Fibroblast of mammary gland (primary cell): ENCODE measurements at places on chromosomes 5 and 9.

GRCh38 chr5:177531209-177531940 is 14.6 kb upstream of the DDX41 start:
- no peak for DNase-seq

- no peak for DNase-seq
These were observed 52.3 kb upstream of the ICE1 start for GRCh38 chr5:5370059-5370774.

GRCh38 chr5:88304356-88304755 is 35.7 kb upstream of the TMEM161B start:
- DNase-seq, result no peak

- no peak for DNase-seq
These were observed 4.3 kb downstream of the SHC3 start for GRCh38 chr9:89174291-89174690.

- no peak for DNase-seq
These were observed 139.2 kb upstream of the PALM2AKAP2 start for GRCh38 chr9:109640580-109641371.

DNA sequence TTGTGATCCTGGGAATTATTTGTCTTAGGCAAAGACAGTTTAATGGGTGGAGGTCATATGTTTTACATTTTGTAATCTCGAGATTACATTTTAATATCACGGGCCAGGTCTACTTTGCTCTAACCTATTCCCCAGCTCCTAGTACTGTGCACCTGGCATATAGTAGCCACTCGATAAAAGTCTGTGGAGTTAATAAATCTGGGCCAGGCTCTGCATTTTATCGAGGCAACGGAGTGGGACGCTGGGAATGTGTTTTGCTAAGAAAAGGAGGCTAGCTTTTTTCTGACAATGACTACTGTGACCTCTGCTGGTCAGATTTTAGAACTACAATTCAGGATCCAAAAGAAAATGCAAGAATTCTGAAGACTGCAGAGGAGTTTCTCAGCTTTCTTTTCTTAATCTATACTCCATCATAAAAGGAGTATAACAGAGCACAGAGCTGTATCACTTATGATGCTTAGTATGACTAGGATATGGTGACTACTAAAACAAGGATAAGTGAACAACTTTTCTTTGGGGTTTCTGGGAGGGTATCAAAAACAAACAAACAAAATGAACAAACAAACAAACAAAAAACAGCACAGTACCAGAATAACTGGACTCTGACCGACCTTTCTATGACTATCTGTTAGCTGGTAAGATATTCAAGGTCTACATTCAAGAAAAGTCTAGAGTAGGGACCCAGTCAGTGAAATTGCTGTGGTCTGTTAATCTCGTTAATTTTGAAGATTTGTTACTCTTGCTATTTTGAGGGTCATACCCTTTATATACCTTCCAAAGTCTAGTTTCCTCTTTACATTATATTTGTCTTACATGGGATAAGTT is 46.1 kb upstream of the CER1 start:
- DNase-seq, result peak; percentile 66

DNA sequence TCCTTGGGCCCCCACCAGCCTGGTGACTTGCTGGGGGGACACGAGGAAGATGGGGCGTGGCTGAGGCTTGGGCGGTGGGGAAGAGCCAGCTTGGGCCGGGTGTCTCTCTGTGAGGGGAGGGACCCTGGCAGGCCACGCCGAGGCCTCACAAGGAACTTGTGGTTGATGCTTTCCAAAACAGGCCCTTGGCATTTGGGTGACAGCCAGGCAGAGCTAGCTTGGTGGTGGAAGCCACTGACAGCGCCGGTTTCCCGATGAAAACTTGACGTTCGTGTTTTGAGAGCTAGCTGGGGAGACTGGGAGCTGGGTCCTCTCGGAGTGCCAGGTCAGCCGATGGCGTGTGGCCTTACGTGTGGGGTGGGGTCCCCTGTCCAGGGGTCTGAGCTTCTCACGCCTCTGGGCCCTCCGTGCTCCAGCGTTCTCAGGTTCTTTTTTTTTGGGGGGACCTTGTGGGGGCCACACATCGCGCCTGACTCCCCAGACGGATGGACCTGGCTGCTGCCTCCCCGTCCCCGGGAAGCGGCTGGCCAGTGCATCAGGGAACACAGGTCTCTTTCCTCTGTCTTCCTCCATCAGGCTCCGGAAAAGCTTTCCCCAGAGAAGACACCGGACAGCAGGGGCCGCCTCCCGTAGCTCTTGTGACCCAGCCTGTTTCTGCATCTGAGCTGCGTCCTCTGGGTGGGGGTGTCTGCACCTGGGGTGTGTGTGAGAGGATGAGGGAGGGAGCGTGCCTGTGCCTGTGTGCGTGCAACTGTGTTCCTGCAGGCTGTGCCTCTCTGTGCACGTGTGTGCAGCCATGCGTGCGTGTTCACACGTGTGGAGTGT is 129.3 kb upstream of the LPCAT1 start:
- no peak for DNase-seq

DNA sequence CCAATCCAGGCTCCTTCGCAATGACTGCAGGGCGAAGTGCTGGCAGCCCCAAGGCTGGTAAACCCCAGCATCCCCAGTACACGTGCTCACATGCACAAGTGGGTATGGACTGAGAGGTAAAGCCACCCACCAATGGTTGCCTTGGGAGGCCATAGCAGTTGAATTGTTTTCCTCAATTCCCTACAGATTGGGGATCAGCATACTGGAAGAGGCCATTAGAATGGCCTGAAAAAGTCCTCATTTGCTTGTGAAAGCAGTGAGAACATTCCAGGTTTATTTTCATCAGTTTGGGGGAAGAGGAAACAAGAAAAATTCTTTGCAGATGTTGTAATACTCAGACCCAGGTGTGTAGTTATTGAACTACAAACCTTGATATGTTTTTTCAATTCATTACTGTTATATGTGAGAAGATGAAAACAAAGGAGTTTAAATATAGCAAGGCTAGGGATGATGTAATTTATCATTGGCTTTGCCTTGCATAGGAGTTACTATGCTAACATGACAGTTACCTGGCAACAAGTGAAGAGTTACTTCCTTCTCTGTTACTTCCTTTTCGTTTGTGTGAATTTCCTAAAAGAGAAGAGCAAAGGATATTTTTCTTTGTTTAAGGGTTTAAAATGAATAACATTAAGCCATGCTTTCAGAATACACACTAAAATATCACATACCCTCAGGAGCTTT is 36.4 kb downstream of the MTMR12 start:
- no peak for DNase-seq

GRCh38 chr9:4661165-4661564 is 929 bp upstream of the PLPP6 start:
- no peak for DNase-seq

GRCh38 chr9:20728493-20729220 is 44.6 kb downstream of the FOCAD start:
- peak; percentile 45 for DNase-seq

DNA sequence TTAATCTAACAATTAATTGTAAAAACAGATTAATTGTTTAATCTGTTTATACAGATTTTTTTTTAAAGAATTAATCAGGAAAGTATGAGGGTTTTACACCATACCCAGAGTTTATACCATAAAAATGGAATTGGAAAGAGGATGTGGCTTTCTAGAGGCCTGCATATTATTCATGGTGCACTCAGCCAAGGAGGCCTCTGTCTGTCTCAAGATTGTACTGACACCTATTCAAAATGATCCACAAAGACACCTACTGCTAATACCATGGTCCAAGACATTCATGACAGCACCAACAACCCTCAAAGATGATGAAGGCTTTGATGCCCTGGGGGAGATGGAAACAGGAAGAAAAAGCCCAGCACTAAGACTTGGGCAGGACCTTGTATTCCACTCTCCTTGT is 58.1 kb upstream of the MAST4 start:
- DNase-seq, result no peak

- DNase-seq, result no peak
These were observed 60.6 kb downstream of the KDM4C start for GRCh38 chr9:6818292-6818922.

GRCh38 chr9:18208166-18209059 is 265.5 kb upstream of the ADAMTSL1 start:
- DNase-seq, result peak; percentile 41

DNA sequence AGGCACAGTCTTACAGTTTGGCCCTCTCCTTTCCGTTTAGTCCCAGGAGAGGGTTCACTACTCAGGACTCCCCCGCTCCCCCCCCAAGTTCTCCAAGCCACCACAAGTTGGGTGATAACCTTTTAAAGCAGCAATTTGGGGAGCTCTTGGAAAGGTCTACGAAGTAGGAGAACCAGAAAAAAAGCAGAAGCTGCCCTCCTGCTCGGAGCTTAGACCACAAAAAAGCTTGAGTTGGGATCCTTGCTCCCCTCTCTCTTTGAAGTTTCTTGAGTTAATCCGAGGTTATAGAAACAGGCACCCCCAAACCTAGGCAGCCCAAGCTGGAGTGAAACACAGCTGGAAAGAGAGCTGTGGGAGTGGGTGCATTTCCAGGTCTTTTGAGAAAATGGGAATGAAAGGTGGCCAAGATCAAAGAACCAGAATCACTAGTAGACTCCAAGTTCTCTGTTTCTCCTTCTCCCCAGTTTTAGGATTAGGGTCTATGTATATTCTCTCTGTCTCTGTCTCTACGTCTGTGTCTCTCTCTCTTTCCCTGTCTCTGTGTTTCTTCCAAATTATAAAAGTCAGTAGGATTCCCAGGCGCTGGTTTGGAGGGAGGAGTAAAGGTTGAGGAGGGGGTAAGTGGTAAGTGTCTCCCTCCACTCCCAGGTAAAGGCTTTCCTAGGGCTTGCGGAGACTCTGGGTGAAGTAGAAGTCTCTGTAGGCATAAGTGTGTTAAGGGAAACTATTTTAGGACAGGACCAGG is 2.8 kb downstream of the LHX2 start:
- DNase-seq, result no peak
